ENCODE measurements at places on chromosomes 6 and 20.

- DNase-seq, result no peak
These were observed 11.1 kb downstream of the UBE2V1 start for GRCh38 chr20:50101887-50102286.

GRCh38 chr20:62370115-62370806, 3.1 kb upstream of the LAMA5 start:
- peak; percentile 39 for DNase-seq

GRCh38 chr6:79438030-79438429, 99.2 kb downstream of the LCA5 start:
- DNase-seq, result no peak

GRCh38 chr20:40434122-40434521, 254.9 kb downstream of the MAFB start:
- no peak for DNase-seq

Measured in stimulated activated CD8-positive, alpha-beta memory T cell treated with anti-CD3 and anti-CD28 coated beads, Interleukin-4, amount 100 ng/mL, for 24 hours (primary cell).